Natural killer cell (primary cell): ENCODE measurements at places on chromosomes 1 and 21.
A peak's percentile ranks its signal among the peaks of the same experiment; 100 is the strongest.

GRCh38 chr1:95117207-95118066, at the start of gene TLCD4:
TSS of gene TLCD4 (plus strand) at chr1:95117355. CDS start at chr1:95143902, 26,547 bp downstream.
- H3K4me3 ChIP-seq: peak within 1 kb of the TSS; percentile 45
- peaks cover 10% of the 10 kb centered on the region for H3K4me1 ChIP-seq
- DNase-seq: peak; percentile 56
- peaks cover 26% of the 10 kb centered on the region for H3K27me3 ChIP-seq

- H3K27ac ChIP-seq: no peak overlapping the region
- no peaks in the 10 kb centered on the region for H3K27me3 ChIP-seq
- no peaks in the 10 kb centered on the region for H3K36me3 ChIP-seq
Observed at GRCh38 chr1:55822891-55823290, 607.7 kb upstream of the USP24 start.

DNA sequence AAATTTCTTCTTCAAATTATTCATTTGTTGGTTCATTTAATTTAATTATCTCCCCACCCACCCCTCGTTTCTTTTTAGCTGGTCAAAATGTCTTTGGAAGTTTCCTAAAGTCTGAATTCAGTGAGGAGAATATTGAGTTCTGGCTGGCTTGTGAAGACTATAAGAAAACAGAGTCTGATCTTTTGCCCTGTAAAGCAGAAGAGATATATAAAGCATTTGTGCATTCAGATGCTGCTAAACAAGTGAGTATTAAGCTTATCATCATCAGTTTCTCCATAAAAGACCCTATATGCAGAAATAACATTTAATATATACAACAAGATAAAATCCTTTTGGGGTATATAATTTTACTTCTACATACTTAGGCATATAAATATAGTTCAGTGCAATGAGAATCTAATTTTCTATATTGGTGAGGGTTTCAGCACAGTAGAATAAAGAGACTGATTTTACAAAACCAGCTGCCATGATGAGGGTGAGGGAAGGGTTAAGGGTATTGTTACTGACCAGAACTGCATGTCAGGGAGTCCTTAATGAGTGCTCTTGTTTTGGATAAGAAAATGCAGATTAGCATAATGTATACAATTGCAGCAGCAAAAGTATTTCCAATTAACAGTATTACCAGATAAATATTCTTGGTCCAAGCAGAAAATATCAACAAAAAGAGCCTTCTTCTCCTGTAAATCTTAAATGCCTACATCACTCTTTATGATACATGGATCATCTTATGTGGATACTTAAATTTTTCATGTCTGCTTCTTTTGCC, 2.8 kb downstream of the RGS1 start:
- peaks cover 3% of the 10 kb centered on the region for H3K4me1 ChIP-seq
- no peak for DNase-seq
- no peaks in the 10 kb centered on the region for H3K27me3 ChIP-seq
- no peaks in the 10 kb centered on the region for H3K36me3 ChIP-seq

DNA sequence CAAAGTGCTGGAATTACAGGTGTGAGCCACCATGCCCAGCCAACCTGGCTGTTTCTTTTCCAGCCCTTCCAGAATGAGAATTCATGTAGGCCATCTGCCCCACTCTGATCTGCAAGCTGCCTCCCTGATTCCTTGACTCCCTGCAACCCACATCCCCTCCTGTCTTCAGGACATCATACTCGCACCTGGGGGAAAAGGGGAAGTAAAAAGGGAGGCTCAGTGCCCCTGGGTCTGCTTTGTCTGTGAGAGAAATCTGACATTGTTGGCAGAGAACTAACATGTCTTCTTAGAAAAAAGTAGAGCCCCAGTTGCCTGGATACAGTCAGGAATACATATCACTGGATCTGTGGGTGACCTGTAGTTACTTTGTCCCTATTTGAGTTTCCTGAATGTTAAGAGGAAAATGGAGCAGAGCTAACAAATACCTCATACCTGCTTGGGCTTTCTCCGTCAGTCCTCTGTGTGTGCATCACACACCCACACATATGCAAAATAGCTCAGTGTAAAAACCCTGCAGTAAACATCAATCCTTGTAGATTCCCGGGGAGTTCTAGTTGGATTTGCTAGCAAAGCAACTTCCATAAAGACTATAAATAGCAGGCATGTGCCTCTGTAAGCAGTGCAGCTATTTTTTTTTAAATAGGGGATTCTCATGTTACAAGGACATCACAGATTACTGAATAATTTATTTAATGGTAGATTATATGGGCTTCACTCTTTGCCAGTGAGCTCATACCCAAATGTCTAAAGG, 62.9 kb downstream of the TEX35 start:
- peak overlapping the region; percentile 69 for H3K27ac ChIP-seq
- H3K36me3 ChIP-seq: no peaks in the 10 kb centered on the region
- no peak for DNase-seq
- peaks cover 7% of the 10 kb centered on the region for H3K4me1 ChIP-seq
- no peak overlapping the region for H3K4me3 ChIP-seq
- H3K27me3 ChIP-seq: no peaks in the 10 kb centered on the region

DNA sequence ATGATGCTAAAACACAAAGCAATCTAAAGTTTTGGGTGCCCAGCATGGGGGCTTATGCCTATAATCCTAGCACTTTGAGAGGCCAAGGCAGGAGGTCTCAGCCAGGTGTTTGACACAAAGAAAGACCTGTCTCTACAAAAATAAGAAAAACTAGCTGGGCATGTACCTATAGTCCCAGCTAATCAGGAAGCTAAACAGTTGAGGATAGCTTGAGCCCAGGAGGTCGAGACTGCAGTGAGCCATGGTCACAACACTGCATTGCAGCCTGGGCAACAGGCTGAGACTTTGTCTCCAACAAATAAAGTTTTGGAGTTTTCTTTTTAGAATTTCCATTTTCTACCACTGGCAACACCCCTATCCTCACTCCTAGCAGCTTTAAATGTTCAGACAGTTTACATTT, 55.1 kb upstream of the GUCA2A start:
- H3K27me3 ChIP-seq: no peaks in the 10 kb centered on the region
- DNase-seq: no peak
- peaks cover 5% of the 10 kb centered on the region for H3K36me3 ChIP-seq
- H3K4me3 ChIP-seq: no peak overlapping the region

DNA sequence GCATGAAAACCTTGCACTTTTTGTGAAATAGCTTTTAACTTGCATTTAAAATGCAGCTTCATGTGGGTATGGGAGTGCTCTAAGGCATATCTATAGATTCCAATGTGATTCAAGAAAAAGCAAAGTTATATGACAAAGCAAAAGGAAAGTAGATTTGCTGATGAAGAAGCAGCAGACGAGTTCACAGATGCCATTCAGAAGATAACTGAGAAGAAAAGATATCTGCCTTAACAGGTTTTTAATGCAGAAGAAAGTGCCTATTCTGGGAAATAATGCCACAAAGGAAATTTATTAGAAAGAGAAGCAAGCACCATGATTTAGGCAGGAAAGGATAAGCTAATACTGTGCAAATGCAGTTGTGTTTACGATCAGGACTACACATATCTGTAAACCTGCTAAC, 68.1 kb downstream of the PHTF1 start:
- H3K27ac ChIP-seq: no peak overlapping the region
- H3K4me3 ChIP-seq: no peak overlapping the region
- H3K27me3 ChIP-seq: no peaks in the 10 kb centered on the region
- no peak for DNase-seq
- peaks cover 6% of the 10 kb centered on the region for H3K36me3 ChIP-seq

DNA sequence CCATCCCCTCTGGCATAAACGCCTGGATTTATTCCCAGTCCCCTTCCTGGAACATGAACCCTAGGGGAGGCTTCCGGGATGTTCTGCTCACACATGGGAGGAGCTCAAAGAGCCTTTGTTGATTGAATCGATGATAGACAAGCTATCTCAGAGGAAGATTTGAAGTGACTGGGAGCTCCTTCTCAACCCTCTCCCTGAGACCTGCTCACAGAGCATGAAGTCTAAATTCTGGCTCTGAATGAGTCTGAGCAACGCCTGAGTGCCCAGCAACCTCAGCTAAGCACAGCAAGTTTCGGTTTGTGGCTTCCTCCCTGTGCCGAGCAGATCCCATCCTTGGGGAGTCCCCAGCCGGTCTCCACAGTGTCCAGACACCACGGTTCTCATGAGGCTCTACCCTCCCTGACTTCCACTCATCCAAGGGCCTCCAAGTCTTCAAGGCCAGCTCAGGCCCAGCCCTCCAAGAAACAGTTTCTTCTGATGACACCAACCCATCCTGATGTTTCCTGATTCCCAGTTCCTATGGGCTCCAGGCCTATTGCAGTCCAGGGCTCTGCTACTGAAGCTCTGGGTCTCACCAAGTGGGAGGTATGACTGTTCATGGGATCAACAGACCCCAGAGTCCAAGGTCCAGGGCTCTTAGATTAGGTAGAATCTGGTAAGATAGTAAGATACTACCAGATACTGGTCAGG, 190.8 kb downstream of the DYRK1A start:
- no peak for DNase-seq
- H3K27me3 ChIP-seq: no peaks in the 10 kb centered on the region
- no peak overlapping the region for H3K27ac ChIP-seq
- H3K4me3 ChIP-seq: no peak overlapping the region
- H3K36me3 ChIP-seq: no peaks in the 10 kb centered on the region

GRCh38 chr1:65514041-65514440, 93.6 kb downstream of the LEPR start:
- no peaks in the 10 kb centered on the region for H3K4me1 ChIP-seq
- H3K4me3 ChIP-seq: no peak overlapping the region
- no peak overlapping the region for H3K27ac ChIP-seq

- no peaks in the 10 kb centered on the region for H3K4me1 ChIP-seq
- no peaks in the 10 kb centered on the region for H3K27me3 ChIP-seq
- no peak for DNase-seq
- H3K4me3 ChIP-seq: no peak overlapping the region
Observed at GRCh38 chr21:33841561-33841960, 74.0 kb downstream of the ATP5PO start.

DNA sequence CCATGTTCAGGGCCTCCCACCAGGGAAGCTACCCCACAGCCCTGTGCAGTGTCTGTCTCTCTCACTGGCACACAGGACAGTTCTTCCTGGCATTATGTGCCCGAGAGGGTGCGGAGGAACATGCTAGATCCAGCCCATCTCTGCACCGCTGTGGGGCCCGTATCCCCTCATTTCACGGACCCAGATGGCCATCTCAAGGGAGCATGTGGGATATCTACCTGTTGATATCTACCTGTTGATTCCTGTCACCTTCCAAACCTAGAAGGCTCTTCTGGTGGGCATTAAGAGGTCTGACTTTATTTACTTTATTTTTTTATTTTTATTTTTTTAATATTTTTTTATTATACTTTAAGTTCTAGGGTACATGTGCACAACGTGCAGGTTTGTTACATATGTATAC, 11.7 kb downstream of the PIK3CD start:
- H3K27me3 ChIP-seq: no peaks in the 10 kb centered on the region
- H3K4me3 ChIP-seq: no peak overlapping the region
- DNase-seq: no peak
- no peak overlapping the region for H3K27ac ChIP-seq

DNA sequence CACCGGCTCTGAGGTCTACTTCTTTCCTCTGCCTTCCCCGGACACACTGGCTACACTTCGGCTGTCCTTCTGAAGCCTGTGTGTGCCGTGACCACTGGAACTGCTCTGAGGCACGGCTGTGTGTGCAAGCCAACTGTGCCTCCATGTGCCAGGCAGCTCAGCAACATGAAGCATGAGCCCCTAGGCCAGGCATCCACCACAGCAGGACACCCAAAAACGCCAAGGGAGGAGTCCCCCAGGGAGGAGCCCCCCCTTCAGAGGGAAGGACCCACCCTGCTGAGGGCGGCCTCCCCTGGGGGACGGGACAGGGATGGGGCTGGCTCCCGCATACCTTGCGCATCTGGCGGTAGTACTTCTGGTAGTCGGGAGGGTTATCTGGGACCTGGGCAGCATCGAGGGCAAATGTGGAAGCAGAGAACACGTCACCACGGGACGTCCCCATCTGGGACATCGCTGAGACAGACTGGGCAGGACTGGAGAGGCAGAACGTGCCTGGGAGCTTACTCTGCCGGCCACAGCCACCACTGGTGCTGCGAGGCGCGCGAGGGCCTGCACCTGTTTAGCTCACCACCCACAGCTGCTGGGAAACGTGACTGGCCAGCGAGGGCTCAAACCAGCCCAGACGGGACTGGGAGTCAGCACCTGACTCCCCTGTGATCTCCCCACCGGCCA, 20.5 kb downstream of the LSS start:
- no peaks in the 10 kb centered on the region for H3K4me1 ChIP-seq
- H3K27ac ChIP-seq: no peak overlapping the region
- H3K27me3 ChIP-seq: no peaks in the 10 kb centered on the region
- DNase-seq: no peak

- DNase-seq: peak; percentile 50
- H3K27ac ChIP-seq: peak overlapping the region; percentile 51
- H3K36me3 ChIP-seq: no peaks in the 10 kb centered on the region
Observed at GRCh38 chr1:172427191-172427590, 6.7 kb downstream of the C1orf105 start.

DNA sequence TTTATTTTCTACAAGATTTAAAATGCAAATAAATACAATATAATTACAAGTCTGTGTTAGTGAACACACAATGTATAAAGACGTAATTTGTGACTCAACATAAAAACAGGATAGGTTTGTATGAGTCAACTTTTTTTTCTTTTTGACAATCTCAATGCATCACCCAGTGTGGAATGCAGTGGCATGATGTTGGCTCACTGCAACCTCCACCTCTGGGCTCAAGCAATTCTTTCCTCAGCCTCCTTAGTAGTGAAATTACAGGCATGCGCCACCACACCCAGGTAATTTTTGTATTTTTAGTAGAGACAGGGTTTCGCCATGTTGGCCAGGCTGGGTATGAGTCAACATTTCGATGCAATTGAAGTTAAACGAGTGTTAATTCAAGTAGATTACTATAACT, 5.9 kb upstream of the SPRR2E start:
- H3K4me1 ChIP-seq: no peaks in the 10 kb centered on the region

- H3K4me3 ChIP-seq: no peak overlapping the region
- no peak for DNase-seq
- H3K4me1 ChIP-seq: no peaks in the 10 kb centered on the region
- no peaks in the 10 kb centered on the region for H3K27me3 ChIP-seq
Observed at GRCh38 chr1:98260839-98261238, 340.0 kb upstream of the DPYD start.

DNA sequence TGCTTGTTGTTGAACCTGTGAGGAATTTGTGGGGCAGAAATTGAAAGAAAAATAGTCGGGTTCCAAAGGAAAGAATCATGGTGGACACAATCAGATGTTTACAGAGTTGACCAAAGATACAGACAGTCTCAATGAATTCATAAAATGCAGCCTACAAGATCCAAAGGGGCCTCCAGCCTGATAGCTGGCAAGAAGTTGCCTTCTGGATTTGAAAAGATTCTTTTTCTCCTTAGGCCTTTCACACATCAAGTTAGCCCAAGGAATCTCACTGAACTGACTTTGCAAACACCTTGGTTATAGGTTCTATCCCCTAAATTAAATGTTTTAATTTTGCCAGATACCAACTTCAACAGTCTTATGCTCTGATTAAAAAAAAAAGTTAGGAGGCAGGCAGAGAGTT, 21.5 kb downstream of the SLAMF1 start:
- DNase-seq: no peak
- H3K27ac ChIP-seq: no peak overlapping the region
- H3K4me1 ChIP-seq: peaks cover 35% of the 10 kb centered on the region
- H3K36me3 ChIP-seq: no peaks in the 10 kb centered on the region

GRCh38 chr1:30732277-30732996, 9.1 kb upstream of the MATN1 start:
- DNase-seq: no peak
- peaks cover 51% of the 10 kb centered on the region for H3K36me3 ChIP-seq
- H3K4me1 ChIP-seq: peaks cover 41% of the 10 kb centered on the region
- no peak overlapping the region for H3K4me3 ChIP-seq
- peak overlapping the region; percentile 43 for H3K27ac ChIP-seq

GRCh38 chr1:172826096-172826741, 167.3 kb downstream of the FASLG start:
- no peaks in the 10 kb centered on the region for H3K36me3 ChIP-seq
- no peak overlapping the region for H3K4me3 ChIP-seq
- peak overlapping the region; percentile 56 for H3K27ac ChIP-seq
- peaks cover 5% of the 10 kb centered on the region for H3K4me1 ChIP-seq
- DNase-seq: no peak
